Breast epithelium (tissue), 4 donors: ENCODE measurements at places on chromosomes 16 and 17. TPM values are rescaled to one million over a fixed set of nuclear protein-coding genes. Genes with fewer than 3 reads are reported as not detected.

The GAS2L2 gene
- total RNA-seq: 0.32 TPM

The SLC16A6 gene
- total RNA-seq: 0.64 TPM

GRCh38 chr17:80807882-80808281 lies 183.8 kb upstream of the CHMP6 start:
- no peak for DNase-seq

- DNase-seq: no peak
Measured at GRCh38 chr17:39765766-39766165, 28.0 kb downstream of the GRB7 start.
